HT-29 (cell line): ENCODE measurements at places on chromosomes 1 and 21.

GRCh38 chr1:77290576-77290975 lies 8.8 kb downstream of the AK5 start:
- DNase-seq = no peak

- no peak for DNase-seq
Measured at GRCh38 chr21:44866780-44867179, 6.7 kb downstream of the PTTG1IP start.

- no peak for DNase-seq
Measured at GRCh38 chr1:178954325-178954690, 71.4 kb upstream of the FAM20B start.

GRCh38 chr1:94697839-94698238 lies 122.3 kb upstream of the SLC44A3 start:
- no peak for DNase-seq

GRCh38 chr1:9278116-9278515 lies 14.6 kb upstream of the SPSB1 start:
- DNase-seq = no peak

GRCh38 chr1:202047977-202048376 lies 37.6 kb downstream of the ELF3 start:
- DNase-seq = peak; percentile 56

GRCh38 chr1:27635396-27636142 lies 584 bp upstream of the FGR start:
- DNase-seq = no peak

DNA sequence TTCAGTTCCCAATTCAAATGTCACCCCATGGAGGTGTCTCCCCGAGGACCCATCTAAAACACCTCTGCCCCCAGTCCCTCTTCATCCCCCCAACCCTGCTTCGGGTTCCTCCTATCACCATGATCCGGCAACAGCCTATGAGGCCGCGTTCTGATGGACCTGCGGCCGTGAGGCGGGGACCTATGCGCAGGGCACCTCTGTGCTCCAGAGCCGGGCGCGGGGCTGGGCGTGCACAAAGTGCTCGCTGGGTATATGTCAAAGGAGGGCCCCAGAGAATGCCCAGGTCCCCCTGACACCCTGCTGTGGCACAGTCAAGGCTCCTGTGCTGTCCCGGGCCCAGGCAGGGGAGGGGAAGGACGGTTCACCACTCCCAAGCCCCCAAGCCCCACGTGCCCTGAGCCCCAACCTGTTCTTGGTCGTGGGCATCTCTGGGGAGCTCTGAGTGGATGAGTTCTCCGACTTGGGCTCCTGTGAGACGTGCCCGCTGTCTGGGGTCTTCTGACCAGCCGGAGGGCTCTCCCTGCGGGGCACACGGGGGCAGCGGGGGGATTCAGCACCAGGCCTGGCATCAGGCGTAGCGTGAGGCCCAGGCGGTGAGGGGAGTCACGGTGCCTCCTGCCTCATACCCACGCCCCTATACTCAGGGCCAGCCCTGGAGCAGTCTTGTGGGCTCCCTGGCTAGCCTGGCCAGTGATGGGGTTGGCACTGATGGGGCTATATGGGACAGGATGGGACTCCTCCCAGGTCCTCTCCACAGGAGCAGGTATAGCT lies 67.7 kb downstream of the RAP1GAP start:
- no peak for DNase-seq

DNA sequence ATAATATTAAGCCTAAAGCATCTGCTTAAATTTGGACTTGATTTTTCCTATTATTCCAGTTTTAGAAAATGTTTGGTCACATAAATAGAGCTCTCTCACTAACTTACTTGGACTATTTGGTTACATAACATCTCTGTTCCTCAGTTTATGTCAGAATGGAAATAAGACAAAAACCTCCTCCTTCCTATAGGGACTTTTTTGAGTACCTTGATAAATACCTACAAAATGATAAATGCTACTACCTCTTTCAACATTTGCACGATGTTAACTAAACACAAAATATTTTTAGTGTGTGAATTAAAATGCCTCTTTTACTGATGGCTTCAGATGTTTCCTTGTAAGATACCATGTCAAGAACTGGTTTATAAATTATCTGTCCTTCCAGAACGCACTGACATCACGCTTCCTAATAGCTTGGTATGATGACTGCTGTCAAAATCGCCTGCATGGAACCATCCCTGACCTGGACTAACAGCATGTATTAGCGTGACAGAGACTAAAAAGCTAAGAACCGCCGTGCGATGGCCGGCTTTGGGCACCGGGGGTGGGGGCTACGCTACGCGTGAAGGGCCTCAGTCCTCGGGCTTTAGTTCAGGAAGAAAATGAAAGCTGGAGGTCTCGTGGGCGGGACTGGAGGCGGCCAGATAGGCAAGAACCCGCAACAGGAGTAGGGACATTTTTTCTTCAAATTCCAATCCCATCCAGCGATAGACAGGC lies 133.2 kb upstream of the BARHL2 start:
- no peak for DNase-seq
